ENCODE measurements at places on chromosomes 16 and 17.

DNA sequence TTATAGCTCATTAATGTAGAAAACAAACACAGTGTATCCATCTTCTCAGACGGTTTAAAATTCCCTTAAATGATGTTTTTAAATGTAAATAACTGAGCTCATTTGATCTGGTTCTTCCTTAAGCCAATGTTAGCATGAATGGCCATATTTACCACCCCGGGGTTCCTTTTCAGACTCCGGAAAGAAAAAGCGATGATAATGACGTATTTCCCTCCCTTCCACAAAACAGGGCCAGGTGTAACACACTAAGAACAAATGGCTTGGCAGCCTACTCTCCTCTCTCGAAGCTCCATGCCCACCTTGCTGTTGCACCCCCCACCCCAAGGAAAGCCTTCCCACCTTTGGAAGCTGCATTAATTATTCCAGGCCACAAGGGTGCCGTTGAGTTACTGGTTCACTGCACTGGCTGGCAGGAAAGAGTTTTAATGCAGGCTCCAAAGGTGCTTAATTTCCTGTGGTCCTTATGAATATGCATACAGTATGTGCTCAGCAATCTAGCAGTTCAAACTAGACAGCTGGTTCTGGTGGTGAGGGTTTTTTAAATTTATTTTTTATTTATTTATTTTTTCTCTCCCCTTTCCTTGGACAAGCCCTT, 378.9 kb downstream of the WWOX start:
- H3K27ac ChIP-seq: no peak overlapping the region
- no peaks in the 10 kb centered on the region for H3K27me3 ChIP-seq
- no peak overlapping the region for H3K4me3 ChIP-seq

DNA sequence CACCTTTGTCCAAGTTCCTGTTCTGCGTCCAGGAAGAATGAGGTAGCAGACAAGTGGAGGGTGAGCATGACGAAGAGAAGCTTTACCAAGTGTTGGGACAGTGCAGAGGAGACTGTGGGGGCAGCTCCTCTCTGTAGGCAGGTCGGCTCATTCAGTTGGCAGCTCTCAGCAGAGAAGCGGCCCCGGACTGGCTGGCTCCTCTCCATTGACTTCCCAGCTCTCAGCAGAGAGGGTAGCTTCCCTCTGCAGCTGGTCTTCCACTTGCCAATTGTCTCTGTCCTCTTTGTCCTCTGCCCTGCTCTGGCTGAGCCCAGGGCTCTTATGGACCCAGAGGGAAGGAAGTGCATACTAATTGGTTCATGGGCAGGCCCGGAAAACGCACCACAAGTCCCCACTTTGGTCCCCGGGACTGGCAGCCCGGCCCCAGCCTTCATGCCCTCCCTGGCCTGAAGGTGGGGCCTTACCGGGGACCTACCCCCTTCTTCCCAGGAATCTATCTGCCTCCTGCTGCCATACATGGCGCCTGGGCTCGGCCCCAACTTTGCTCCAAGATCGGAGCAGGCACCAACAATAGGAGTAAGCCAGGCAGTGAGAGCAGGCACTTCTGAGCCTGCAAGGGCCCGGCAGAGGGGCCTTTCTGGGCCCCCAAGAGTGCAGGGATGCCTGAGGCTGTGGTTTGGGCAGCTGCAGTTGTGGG, 10.1 kb downstream of the KCTD5 start:
- H3K27ac ChIP-seq: no peak overlapping the region
- no peak overlapping the region for H3K4me3 ChIP-seq
- no peak for DNase-seq
- H3K27me3 ChIP-seq: no peaks in the 10 kb centered on the region
- peaks cover 8% of the 10 kb centered on the region for H3K36me3 ChIP-seq

GRCh38 chr16:870856-871561, 70.5 kb upstream of the GNG13 start:
- DNase-seq: no peak
- no peaks in the 10 kb centered on the region for H3K27me3 ChIP-seq
- H3K4me3 ChIP-seq: no peak overlapping the region
- H3K27ac ChIP-seq: no peak overlapping the region
- no peaks in the 10 kb centered on the region for H3K4me1 ChIP-seq

DNA sequence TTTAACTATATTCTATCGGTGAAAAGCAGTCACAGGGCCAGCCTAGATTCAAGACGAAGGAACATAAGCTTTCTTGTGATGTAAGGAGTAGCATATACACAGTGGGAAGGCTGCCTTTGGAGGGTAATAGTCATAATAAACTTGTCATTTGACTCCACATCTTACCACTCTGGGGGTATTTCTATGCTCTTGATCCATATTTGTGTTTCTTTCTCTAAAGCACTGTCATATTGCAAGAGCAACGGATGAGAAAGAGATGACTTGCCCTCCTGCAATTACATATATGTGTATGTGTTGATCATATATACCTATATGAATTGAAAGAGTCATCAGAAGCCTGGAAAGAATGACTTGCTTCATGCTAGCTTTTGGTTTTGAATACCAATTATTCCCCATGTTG, 225.4 kb upstream of the HS3ST3A1 start:
- no peaks in the 10 kb centered on the region for H3K27me3 ChIP-seq
- H3K27ac ChIP-seq: no peak overlapping the region
- no peak overlapping the region for H3K4me3 ChIP-seq
- DNase-seq: no peak
- H3K4me1 ChIP-seq: no peaks in the 10 kb centered on the region

DNA sequence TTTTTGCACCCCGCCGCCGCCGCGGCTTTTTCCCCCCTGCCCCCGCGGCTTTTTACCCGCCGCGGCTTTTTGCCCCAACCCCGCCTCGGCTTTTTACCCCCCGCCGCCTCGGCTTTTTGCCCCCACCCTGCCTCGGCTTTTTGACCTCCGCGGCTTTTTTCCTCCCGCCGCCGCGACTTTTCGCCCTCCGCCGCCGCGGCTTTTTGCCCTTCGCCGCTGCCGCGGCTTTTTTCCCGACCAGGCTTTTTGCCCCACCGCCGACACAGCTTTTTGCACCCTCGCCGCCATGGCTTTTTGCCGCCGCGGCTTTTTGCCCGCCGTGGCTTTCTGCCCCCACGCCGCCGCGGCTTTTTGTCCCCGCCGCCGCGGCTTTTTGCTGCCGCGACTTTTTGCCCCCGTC, 137.0 kb upstream of the TP53TG3D start:
- no peaks in the 10 kb centered on the region for H3K27me3 ChIP-seq
- peak overlapping the region; percentile 67 for H3K4me3 ChIP-seq
- no peaks in the 10 kb centered on the region for H3K4me1 ChIP-seq
- H3K36me3 ChIP-seq: no peaks in the 10 kb centered on the region
- DNase-seq: no peak
- no peak overlapping the region for H3K27ac ChIP-seq

DNA sequence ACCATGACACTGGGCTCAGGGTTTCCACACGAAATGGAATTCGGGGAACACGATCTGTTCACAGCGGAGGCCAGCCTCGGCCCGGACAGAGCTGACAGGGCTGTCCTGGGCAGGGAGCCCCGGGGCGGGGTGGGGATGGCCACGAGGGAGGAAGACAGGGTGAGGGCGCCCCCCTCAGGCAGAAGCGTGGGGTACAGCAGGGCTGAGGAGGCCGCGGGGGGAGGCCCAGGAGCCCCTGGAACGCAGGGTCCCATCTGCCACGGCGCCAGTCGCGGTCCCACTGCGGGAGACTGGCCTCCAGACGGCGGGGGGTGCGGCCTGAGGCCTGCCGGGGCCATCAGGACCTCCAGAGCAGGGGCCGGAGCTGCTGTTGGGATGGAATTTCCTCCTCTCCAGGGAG, 75.9 kb downstream of the LMF1 start:
- no peak for DNase-seq
- peaks cover 13% of the 10 kb centered on the region for H3K36me3 ChIP-seq
- no peak overlapping the region for H3K4me3 ChIP-seq
- no peaks in the 10 kb centered on the region for H3K27me3 ChIP-seq
- no peaks in the 10 kb centered on the region for H3K4me1 ChIP-seq

- no peak for DNase-seq
- peaks cover 3% of the 10 kb centered on the region for H3K4me1 ChIP-seq
- no peak overlapping the region for H3K4me3 ChIP-seq
These were observed 22.7 kb downstream of the BCO1 start for GRCh38 chr16:81261049-81261648.

GRCh38 chr17:8887834-8888703, 20.6 kb upstream of the PIK3R6 start:
- DNase-seq: no peak
- no peaks in the 10 kb centered on the region for H3K4me1 ChIP-seq
- no peak overlapping the region for H3K4me3 ChIP-seq
- H3K27me3 ChIP-seq: no peaks in the 10 kb centered on the region
- no peaks in the 10 kb centered on the region for H3K36me3 ChIP-seq

GRCh38 chr17:36600936-36601302, 464 bp upstream of the MRM1 start:
- H3K27ac ChIP-seq: peak overlapping the region; percentile 75
- no peak for DNase-seq
- H3K27me3 ChIP-seq: no peaks in the 10 kb centered on the region
- H3K4me3 ChIP-seq: peak overlapping the region; percentile 79
- H3K36me3 ChIP-seq: no peaks in the 10 kb centered on the region

Data from thoracic aorta (tissue), 2 donors.